AG09319 (cell line): ENCODE measurements at places on chromosomes 11 and 22.
A peak's percentile ranks its signal among the peaks of the same experiment; 100 is the strongest.

- no peak for DNase-seq
Observed at GRCh38 chr11:4645974-4646373, 2.2 kb downstream of the OR51E1 start.

GRCh38 chr22:30054764-30055069 lies 25.5 kb upstream of the HORMAD2 start:
- DNase-seq, result no peak

DNA sequence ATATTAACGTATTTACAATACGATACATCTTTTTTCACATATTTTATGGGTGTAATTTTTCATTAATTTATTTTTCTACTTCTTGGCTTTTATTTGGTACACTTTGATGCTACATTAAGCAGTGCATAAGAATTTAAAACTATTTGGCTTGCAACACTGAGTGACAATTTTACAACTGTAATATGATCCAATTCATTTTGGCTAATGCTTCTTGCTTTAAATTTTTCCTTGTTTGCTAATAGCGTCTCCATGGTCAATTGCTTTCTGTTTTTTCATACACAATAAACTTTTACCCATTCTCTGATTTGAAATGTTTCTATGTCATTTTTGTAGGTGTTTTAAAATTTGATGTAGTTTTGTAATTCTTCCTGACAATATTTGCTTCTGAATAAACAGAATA lies 773.2 kb downstream of the FAM181B start:
- DNase-seq, result no peak

DNA sequence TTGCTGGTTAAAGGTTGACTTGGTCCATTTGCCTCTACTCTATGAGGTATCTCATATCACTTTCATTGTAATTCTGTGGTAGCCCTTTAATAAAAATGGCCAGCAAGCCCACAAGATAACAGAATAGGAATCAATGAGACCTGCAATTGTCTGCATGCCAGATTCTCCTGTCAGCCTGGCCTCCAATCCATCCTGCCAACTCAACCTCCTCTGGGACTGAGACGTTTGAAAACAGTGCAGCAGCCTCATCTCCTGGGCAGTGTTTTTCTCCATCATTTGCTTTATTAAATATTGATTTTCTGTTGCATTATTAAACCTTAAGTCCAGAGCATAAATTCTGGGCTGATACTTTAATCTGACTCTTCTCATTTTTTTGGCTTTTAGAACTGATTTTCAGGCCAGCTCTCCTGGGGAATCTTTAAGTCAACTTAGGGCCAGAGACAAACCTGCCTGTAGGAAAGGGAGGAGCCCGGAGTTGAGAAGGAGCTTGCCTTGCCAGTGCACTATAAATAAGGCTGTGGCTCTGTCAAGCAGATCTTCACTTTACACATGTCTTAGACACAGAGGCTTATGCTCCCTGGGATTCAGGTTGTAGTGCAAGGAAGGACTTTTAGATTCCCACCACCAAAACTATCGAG lies 798.0 kb downstream of the NTM start:
- DNase-seq, result no peak

GRCh38 chr11:73789279-73789670 lies 1.6 kb downstream of the MRPL48 start:
- DNase-seq, result no peak

DNA sequence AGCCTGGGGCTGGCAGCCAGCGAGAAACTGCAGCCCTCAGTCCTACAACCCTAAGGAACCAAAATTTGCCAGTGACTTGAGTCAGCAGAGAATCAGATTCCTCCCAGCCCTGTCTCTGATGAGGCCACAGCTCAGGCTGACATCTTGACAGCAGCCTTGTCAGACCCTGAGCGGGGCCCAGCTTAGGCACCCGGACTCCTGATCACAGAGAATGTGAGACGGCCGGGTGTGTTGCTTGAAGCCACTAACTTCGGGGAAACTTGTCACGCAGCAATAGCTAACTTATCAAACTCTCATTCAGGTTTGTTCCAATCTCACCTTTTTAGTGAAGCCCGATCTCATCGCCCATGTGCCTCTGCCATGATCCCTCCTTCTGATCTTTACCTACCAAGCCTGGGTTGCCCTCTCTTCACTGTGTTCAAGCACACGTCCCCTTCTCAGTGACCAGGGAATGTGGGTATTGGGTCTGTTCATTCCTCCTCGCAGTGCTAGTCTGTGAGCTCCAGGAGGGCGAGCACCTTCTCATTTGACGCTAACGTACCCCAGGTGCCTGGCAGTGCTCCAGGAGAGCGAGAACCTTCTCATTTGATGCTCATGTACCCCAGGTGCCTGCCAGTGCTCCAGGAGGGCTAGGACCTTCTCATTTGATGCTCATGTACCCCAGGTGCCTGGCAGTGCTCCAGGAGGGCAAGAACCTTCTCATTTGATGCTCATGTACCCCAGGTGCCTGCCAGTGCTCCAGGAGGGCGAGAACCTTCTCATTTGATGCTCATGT lies 280.7 kb downstream of the BRD1 start:
- DNase-seq, result no peak

- no peak for DNase-seq
Observed at GRCh38 chr11:66728693-66729385, at the start of gene SPTBN2. SPTBN2 (minus strand) TSS chr11:66729216; CDS start chr11:66721240, 7,976 bp downstream.

DNA sequence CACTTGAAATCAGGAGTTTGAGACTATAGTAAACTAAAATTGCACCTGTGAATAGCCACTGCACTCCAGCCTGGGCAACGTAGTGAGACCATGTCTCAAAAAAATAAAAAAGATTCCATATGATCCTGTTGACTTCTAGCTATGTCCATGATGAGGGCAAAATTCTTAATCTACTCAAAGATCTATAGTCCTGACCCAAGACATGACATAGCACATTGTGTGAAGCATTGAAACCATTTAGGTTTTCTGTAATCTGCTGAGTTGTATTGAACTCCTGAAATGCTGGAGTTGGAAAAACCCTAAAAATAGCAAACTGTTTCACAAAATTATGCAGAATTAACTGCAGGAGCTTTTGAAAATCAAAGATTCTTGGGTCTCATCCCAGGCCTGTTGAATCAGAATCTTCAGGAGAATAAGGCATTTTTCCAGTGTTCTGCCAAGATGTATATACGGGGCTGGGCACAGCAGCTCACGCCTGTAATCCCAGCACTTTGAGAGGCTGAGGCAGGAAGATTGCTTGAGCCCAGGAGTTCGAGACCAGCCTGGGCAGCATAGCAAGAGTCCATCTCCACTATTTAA lies 29.8 kb upstream of the LDHA start:
- no peak for DNase-seq

DNA sequence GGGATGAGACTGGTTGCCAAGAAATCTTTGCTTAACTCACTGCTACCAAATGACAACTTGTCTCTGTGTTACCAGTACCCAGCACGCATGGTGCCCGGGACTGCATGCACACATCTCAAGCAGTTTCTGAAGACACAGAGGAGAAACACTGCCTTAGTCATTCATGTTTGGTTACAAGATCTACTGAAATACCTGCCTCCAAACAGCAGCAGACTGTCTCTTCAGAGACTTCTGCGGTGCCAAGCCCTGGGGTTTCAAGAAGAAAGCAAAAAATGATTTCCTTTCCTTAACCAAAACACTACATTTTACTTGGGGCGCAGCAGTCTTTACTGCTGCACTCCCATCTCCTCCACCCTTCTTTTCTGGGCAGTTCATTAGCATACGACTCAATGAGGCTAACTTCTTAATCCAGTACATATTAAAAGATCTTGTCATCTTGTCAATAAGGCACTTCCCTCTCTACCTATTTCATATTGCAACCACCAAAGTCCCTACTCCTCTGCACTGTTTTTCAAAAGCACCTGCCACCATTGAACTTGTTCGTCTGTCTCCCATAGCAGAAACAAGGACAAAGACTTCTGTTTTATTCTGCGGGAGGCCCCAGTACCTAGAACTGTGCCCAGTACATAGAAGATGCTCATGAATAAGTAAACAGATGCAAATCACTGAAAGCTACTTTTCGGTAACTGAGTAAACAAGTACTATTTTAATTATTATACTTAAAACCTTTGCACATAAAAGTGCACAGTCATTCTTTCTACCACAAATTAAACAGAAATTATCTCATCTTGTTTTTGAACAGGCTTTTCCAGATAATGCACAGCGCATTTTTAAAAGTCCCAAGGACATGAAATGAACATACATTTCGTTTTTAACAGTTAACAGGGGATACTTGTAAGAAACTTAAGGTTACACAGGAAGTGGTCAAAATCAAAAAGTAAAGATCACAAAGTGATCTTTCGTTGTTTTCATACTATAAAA lies 4.0 kb downstream of the NAP1L4 start:
- DNase-seq, result no peak

DNA sequence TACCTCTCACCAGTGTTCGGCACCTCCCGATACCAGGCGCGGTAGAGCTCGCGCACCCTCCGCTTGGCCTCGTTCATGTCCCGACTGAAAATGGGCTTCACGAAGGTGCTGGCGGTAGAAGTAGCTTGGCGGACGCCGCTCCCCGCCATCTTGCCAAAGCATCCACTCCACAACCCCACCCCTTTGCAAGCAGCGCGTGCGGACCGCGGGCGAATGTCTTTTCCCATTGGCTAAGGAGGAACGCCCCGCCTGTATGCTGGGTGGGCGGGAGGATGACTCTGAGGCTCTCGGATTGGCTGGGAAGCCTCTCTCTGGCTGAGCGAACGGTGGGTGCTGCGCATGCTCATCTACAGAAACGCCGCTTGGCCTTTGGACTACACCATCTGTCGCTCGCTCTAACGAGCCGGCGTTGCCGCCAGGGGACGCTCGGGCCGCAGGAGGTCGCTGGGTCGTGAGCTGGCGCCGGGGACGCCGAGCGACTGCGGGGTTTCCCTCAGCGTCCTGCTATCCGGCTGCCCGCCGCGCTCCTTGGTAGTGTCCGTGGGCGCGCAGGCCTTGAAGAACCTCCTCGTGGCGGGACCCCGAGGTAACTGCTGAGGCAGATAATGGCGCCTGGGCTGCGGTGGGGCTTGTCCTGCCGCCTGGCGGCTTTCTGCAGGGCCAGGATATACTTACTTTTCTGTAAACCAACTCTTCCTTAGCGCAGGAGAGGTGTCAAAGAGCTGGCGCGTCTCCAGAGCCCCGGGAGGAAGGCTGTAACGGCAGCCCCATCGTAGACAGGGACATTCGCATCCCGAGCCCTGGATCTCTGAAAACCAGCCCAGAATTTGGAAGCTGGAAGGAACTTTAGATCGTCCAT lies at the start of gene NDUFA6:
Gene NDUFA6 (minus strand): TSS at position 177 of the 859 bp plus-strand sequence. CDS start 28 bp downstream, at position 149.
- peak; percentile 97 for DNase-seq

GRCh38 chr22:49355211-49355920 lies 472.3 kb downstream of the BRD1 start:
- no peak for DNase-seq

GRCh38 chr11:118415739-118416068 lies 14.3 kb downstream of the ATP5MG start:
- peak; percentile 93 for DNase-seq

DNA sequence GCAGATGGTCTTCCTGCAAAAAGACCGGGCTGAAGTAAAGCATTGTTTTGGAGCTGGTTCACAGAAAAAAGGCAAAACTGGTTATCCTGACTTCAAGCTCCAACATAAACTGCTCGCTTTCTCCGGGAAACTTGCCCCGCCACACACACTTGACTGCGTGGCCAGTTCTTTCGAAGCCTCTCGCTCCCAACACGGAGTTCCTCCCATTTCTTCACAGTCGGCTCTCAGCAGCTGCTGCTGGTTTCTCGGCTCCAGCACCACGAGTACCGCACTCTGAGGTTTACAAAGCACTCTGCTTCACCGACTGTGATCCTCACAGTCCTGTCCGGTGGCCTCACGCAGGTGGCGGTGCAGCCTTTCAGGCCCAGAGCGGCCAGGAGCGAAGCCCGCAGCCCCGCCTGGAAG lies 264 bp downstream of the CHEK1 start:
- peak; percentile 4 for DNase-seq

GRCh38 chr22:35785181-35785923 lies 67.7 kb downstream of the APOL5 start:
- DNase-seq, result no peak

DNA sequence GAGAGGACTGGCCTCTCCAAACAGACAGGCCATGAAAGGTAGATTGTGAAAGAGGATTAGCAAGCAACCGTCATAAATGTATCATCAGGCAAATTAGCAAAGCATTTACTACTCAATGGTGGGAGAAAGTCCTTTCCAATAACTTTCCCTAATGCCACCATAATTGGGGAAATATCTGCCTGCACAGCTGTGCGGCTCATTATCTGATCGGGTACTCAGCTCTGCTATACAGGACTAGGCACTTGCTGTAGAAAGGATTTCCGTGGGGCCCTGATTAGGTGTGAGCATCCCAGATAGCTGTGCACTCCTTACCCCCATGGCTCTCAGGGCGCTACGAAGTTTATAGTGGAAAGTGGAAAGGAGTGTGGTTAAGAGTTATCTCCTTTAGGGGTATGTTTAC lies 309.7 kb upstream of the PLET1 start:
- DNase-seq, result no peak

GRCh38 chr11:94066901-94067429 lies 45.8 kb downstream of the HEPHL1 start:
- no peak for DNase-seq

GRCh38 chr22:20187777-20188566 lies 37.1 kb upstream of the CCDC188 start:
- DNase-seq, result no peak

DNA sequence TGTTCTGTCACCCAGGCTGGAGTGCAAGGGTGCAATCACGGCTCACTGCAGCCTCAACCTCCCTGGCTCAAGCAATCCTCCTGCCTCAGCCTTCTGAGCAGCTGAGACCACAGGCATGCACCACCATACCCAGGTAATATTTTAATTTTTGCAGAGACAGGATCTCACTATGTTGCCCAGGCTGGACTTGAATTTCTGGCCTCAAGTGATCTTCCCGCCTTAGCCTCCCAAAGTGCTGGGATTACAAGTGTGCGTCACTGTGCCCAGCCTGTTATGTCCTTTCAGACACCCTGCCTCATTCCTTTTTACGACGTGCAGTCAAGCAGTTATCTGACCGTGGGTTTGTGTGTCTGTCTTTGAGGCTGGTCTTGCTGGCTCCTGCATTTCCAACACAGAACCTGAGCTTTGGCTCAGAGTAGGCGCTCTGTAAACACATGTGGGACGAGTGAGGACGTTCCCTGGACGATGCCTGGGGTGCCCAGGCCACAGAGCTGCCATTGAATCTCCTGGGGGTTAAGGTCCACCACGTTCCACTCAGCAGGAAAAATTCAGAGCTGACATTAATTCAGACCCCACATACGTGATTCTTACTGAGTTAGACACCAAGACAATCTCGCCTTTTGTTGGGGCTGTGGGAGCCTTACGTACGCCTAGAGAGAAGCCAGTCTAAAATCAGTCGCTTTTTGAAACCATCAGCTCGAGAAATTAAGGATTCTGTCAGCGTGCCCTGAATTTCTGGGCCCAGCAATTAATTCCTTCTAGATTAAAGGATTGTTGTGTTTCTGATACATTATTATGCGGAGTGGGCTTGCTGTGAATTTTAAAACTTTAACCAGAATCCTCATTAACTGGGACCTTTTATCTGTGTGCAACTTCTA lies 21.5 kb upstream of the EMID1 start:
- DNase-seq, result no peak

DNA sequence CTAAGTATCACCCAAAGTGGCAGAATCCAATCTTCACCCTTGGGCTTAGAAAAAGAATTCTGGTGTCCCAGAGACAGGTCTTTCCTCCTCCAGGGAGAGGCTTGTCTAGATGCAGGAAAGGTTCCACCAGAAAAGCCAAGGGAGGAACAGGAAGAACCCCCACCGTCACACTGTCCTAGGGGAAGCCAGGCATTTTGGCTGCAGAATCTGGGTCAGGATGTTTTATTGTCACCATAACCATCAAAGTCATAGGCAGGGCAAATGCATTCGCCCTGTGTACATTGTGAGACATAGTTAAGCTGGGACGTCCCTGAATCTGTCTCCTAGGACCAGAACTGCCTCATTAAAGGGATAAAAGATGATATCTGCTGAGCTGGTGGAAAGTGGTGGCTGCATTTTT lies 590.5 kb downstream of the OPCML start:
- no peak for DNase-seq

- no peak for DNase-seq
Observed at GRCh38 chr11:60743058-60743457, 13.6 kb upstream of the MS4A15 start.
